ENCODE measurements at places on chromosomes 3 and 15.

- DNase-seq, result no peak
Observed at GRCh38 chr3:81592101-81592500, 169.3 kb downstream of the GBE1 start.

DNA sequence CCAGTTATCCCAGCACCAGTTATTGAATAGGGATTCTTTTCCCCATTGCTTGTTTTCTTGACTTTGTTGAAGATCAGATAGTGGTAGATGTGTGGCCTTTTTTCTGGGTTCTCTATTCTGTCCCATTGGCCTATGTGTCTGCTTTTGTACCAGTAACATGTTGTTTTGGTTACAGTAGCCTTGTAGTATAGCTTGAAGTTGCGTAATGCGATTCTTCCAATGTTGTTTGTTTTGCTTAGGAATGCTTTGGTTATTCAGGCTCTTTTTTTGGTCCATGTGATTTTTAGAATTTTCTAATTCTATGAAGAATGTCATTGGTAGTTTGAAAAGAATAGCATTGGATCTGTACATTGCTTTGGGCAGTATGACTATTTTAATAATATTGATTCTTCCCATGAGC lies 94.3 kb upstream of the CHMP2B start:
- no peak for DNase-seq

DNA sequence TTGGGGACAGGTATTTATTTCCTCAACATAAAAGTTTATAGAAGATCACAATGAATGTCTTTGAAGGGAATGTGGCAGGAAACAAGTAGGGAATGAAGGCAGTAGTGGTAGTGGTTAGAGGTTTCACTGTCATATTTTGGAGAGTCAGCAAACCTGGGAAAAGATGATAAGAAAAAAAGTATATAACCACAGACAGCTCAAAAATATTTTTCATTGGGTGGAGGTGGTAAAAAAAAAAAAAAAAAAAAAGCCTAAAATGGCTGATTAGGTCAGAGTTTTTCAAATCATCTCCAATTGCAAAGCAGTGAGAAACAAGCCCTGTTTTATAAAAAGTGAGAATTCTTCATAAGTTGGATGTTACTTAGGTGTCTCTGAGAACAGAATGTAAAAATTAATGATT lies 400.0 kb downstream of the LSAMP start:
- DNase-seq, result no peak

- DNase-seq, result peak; percentile 75
Observed at GRCh38 chr15:76340803-76341365, 4.3 kb downstream of the ISL2 start.

DNA sequence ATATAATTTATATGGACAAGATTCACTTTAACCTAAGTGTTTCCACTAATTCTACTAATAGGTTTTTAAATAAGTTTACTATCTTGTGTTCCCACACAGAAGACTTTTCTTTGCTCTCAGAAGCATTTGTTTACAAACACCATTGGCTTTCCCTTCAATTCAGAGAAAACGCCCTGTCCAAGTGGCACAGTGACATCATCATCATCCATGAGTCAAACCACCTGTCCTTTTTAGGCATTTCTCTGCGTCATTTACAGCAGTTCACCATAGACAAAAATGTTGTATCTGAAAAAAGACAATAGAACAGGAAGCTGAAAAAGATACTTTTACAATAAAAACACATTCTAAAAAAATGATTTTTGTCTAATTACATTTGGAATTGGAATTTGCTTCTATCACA lies 9.3 kb upstream of the BCL2L10 start:
- DNase-seq, result no peak

GRCh38 chr3:17050071-17050470 lies 165.3 kb downstream of the PLCL2 start:
- DNase-seq, result no peak

DNA sequence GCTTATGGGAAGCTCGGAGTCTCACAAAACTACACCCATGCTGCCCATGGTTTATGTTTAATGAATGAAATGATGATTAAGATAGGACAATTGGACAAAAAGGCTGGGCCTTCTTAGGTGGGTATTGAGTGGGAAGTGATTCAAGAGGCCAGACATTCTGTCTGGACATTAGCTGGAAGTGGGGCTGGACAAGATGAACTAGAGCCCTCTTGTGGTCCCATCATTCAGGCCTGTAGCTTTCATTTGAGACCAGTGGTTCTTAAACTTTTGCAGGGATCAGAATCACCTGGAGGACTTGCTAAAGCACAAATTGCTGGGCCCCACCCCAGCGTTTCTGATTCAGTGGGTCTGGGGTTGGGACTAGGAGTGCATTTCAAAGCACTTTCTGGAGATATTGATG lies 290.4 kb upstream of the CTDSPL start:
- peak; percentile 11 for DNase-seq

Data from mesendoderm (in vitro differentiated cells).